ENCODE measurements at places on chromosomes 5 and 9.

DNA sequence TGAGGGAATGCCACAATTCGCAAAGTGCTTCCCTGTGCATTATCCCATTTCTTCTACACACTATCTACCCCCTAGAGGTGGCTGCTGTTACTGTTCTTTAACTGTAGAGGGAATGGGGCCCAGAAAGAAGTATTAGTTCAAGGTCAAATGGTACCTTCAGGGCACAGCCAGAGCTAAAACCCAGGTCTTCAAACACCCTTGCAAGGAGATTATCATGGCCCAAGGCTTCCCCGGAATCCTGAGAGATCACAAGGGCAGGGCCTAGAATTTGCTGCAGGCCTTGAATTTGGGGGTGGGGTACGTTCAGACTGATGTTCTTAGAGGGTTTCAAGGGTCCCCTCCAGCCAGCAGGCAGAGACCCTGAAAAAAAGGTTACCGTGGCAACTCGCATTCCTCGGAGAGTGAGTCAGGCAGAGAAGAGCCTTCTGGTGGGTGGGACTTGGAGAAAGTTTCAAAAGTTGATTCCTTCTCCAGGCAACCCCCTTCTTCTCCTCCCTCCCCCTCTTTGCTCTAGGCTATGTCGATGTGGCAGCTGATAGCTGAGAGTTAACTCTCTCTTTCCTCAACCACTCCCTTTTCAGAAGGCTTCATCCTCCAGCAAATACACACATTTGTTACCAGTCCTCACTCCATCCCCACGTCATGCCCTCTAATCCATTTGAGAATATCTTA lies 1.9 kb downstream of the SPARC start:
- peak; percentile 92 for DNase-seq

GRCh38 chr5:135565725-135566421 lies 12.9 kb downstream of the CXCL14 start:
- peak; percentile 54 for DNase-seq

GRCh38 chr5:172699999-172700364 lies 58.9 kb downstream of the NEURL1B start:
- no peak for DNase-seq

DNA sequence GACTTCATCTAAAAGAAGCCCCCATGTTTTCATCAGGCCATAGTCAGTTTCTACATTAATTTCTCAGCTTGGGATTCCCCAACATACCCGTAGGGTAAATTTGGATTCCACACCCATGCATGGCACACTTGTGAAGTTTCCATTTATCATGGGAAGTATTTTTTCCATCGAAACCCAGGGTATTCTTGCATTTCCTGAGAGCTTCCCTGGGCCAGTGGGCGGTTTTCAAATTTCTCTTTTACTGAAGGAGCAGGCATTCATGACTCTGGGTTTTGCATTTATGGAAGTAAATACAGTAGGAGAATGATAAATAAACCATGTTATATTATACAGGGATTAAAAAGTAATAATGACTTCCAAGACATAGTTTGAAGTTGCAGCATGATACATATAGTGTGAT lies 93.0 kb upstream of the MAP3K1 start:
- DNase-seq = no peak

GRCh38 chr5:132000241-132000490 lies 11.3 kb downstream of the ACSL6 start:
- DNase-seq = no peak

GRCh38 chr5:67548520-67549295 lies 352.1 kb upstream of the CD180 start:
- DNase-seq = no peak

DNA sequence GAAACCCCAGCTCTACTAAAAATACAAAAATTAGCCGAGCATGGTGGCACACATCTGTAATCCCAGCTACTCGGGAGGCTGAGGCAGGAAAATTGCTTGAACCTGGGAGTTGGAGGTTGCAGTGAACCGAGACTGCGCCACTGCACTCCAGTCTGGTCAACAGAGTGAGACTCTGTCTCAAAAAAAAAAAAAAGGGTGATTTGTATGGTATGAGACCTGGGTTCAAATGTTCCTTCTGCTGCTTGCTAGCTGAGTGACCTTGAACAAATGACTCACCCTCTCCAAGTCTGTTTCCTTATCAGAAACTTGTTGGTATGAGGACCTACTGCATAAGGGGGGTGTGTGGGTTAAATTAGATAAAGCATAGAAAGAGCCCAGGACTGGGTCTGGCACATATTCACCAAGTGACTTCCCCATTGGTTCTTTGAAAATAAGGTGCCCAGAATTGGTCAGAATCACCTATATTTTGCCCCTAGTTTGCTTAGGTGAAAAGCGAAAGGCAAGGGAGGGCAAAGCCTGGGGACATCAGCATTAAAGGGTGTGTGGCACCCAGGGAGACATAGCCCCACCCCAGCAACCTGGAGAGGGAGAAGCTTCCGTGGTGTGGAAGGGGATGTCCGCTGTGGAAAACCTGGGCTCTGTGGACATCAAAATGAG lies 9.9 kb downstream of the SLC25A25 start:
- DNase-seq = peak; percentile 36

GRCh38 chr5:24632353-24632752 lies 12.4 kb downstream of the CDH10 start:
- DNase-seq = no peak

DNA sequence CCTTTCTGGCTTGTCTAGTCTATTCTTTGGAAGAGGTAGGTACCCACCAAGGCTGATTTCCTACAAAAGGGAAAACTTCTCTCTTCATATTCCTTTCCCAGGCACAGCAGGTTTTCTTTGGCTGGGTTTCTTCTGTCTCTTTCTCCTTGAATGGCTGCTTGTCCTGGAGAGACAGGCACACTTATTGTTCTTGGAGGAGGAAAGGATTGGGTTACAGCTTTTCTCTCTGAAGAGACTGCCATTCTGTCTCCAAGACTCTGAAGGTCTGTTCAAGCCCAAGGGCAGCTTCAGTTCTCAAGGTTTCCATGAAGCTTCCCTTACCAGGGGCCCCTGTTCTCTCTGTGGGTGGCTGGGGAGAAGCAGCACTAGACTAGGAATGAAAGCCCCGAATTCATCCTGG lies 33.9 kb downstream of the ACTBL2 start:
- DNase-seq = peak; percentile 49

DNA sequence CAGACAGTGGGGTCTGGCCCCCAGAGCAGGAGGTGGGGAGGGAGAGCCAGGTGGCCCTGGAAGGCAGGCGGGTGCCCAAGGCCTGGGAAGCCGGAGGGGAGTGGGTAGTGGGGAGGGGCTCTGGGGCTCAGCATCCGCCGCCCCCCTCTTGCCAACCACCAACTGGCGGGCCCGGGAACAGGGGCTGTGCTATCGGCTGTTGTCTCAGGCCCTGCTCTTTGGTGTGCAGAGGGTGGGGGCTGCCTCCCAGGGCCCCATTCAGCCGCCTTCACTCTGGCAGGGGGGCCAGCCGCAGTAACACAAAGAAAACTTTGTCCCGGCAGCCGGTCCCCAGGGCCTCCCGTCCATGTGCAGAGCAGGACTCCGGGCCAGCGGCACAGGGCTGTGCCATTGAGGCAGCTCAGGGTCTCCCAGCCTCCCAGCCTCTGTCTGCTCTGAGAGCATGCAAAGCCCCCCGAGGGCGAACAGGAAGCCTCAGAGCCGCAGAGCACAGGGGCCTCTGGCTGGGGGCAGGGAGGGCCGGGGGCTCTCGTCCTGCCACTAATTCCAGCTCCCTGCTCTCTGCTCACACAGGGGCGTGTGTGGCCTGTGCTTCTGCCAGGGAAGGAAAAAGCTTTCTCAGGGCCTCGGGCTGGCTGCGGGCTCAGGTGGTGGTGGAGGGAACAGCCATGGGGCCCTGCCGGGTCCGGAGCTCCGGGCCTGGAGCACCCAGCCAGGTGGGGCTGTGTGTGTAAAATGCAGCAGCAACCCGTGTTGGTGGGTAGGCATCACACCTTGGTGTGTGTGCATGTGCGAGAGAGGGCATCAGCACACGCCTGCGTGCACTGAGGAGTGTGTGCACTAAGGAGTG lies 54.2 kb upstream of the NOTCH1 start:
- DNase-seq = no peak

GRCh38 chr9:133516256-133516960 lies 8.4 kb downstream of the MYMK start:
- DNase-seq = no peak

DNA sequence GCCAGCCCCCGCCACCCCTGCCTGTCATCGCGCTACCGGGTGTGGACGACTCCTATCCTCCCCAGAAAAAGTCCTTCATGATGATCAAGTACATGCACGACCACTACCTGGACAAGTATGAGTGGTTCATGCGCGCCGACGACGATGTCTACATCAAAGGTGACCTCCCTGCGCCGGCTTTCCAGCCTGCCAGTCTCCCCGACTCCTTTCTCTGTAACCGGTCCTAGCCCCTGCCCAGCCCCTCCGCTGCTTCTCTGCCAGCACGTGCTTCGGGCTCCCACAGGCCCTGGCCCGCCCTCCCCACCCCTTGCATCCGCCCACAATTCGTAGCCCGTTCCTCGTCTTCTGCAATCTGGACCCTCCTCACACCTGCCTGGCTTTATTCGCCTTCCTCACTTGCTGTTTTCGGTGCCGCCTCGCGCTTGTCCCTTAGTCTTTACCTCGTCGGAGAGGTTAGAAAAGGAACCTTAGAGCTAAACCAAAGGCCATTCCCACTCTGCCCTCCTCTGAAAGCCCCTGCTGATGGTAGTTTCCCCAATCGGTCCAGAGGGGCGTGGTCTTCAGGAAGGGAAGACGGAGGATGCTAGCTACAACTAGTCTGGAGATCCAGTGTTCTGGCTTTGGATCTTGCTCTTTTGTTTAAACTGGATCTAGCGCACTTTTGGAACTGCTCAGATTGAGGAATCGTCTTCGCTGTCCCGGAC lies 1.4 kb downstream of the CHSY3 start:
- peak; percentile 39 for DNase-seq

- DNase-seq = no peak
Measured at GRCh38 chr5:155631116-155631515, 617.6 kb downstream of the KIF4B start.

GRCh38 chr9:120393386-120394057 lies 186.4 kb downstream of the CDK5RAP2 start:
- DNase-seq = no peak

DNA sequence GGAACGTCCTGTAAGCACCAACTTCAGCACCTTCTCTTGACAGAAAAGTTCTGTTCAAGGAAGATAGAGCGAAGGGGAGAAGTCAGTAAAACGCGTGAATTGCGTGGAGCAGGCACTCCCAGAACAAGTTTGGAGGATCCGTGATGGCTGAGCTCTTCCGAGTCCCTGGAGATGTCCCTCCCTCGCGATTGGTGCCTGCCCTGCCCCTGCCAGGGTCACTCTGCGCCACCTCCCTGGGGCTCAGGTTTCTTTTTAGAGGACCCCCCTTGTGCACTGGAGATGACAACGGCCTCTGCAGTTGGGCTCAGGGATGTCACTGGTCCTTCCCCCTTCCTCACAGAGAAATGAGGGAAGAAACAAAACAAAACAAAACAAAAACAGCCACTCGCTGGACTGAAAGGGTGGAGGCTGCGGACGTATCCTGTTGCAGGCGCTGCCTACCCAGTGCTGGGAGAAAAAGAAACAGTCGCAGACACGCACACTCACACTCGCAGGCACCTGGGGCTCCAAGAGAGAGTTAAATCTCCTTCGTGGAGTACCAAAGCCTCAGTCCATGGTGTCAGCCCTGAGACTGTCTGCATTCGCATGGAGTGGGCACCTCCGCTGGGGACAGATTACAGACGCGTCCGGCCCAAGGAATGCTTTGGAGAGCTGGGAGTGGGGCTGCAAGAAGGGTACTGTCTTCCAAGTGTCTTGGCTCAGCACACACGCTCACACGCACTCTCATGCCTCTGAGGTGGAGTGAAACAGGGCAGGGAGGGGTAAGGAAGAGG lies 512.7 kb downstream of the SLCO4C1 start:
- no peak for DNase-seq

DNA sequence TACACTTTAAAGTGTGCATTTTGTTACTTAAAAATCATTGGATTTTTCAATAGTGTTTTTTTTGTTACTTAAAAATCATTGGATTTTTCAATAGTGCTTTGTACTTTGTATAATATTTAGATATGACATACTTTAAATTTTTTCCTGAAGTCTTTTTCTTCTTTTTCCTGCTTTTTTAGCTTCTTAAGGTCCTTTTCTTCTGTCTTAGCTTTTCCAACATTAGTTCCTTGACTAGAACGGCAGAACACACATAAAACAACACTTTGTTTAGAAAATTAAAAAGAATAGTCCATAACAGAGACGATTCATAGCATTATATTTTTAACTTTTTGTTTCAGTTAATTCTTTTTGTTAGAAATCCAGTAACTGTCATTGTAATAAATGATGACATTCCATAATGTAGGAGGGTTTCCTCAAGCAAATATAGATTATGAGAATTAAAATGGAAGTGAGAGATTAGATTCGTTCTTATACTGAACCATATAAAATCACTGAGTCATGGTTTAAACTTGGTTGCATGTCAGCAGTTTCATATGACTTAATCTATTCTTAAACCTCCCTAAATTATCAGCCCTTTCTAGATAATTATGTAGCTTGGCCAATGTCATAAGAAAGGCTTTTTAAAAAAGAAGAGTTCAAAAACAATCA lies 45.3 kb upstream of the RICTOR start:
- no peak for DNase-seq

GRCh38 chr9:76713381-76713780 lies 50.9 kb upstream of the PCA3 start:
- no peak for DNase-seq

DNA sequence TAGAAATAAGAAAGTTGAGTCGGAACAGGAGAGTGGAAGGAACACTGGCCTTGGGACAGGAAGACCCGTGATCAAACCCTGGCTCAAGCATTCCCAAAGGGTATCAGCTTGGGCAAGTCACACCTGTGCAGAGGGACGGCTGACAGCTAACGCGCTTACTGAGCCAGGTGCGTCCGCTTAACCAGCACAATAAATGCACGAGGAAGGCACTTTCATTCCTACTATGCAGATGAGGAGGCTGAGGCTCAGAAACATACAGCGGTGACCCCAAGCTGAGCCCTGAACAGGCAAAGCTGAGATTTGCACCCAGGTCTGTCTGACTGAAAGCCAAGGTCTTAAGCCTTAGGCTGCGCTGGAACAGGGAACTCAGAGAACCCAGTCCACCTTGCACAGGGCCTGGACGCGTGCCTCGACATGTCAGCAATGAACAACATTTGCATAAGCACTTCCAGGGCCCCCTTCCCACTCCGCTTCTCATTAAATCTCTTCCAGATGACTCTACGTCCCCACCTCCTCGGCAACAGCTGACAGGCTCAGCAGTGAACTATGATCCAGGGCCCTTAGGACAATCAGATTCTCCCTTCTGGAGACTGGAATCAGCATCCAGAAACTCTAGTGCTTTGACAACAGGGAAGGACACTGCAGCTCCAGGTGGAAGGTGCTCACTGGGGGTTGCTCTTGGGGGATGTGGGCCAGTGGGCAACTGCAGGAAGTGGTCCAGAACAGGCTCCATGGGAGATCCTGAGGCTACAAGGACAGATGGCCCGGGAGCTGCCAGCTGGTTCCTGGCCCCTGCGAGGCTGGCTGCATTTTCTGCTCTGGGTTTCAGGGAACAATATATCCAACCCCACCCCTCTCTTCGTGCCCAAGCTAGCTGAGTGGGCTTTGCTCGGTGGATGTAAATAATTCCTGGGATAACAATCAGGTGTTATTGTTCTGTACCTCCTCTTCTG lies 35.2 kb downstream of the SH3PXD2B start:
- DNase-seq = no peak

DNA sequence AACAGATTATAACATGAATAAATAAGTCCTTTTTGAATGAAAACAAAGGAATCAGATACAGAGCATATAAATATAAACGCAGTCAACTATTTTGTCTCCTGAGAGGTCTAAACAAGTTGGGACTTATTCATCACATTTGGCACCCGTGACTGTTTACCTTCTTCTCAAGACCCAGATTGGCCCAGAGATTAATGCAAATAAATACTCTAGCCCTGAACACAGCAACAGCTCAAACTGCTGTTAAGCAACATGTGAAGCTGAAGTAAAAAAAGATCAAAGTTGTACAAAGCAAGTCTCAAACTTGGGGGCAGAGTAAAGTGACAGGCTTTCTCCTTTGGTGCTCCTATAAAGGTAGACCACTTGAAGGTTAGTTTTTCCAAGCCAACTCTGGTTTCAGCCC lies 95.0 kb upstream of the NR5A1 start:
- DNase-seq = no peak
